Stimulated activated CD4-positive, alpha-beta T cell treated with anti-CD3 and anti-CD28 coated beads, Interleukin-1b, Interleukin-23, amount 100 ng/mL, for 24 hours (primary cell): ENCODE measurements at places on chromosomes 13 and 19.

DNA sequence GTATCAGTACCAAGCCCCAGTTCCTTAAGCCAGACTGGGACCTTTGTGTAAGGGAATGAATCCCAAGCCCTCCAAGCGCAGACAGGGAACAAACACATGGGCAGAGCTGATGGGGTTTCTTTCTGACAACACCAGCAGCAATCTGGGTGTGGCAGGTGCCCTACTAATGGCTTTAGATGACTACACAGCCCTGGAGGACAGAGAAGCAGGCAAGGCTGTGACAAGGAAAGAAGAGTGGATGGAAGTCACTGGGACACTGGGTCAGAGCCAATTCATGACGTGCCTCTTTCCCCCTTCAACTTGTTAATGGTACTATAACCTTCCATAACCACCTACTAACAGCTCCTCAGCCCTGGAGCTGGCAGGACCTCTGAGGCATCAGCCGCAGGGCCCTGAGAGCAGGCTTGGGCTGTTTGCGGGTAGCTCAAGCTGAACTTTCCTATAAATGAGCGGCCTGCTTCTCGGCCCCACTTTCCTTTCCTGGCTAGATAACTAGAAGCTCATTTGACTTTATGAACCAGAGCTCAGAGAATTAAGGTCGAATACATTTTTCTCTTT lies 38.9 kb downstream of the RASL11A start:
- no peak for DNase-seq

DNA sequence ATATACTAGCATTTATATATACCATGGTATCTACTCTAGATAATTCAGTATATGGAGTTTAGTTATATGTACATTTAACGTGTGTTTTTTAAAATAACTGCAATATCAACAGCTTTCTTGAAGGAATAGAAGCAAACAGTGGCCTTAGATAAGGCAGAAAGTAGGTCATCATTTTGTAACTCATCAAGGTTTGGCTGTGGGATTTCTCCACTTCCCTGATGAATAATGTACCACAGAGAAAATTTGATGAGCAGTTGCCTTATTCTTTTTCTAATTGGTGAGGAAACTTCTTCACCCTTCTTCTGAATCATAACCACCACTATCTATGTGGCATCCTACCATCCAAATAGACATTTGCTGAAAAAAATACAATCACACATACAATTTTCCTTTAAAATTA lies 590.2 kb upstream of the SPRY2 start:
- no peak for DNase-seq

- no peak for DNase-seq
Observed at GRCh38 chr19:38577826-38578225, 39.9 kb downstream of the MAP4K1 start.

DNA sequence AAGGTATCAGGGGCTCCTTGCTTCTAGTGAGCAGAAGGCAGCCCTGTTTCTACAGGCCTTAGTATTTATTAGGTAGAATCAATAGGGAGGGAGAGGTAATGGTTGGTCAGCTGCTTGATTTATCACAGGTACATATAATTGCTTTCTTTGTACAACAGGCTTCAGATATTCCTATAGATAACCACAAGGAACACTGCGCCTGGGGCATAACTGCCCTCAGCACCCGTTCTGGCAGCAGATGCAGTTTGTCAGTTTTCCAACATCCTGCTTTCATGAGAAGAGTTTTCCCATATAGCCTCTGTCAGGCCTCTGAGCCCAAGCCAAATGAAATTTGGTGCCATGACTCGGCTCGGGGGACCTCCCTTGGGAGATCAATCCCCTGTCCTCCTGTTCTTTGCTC lies 12.4 kb upstream of the ZNF486 start:
- DNase-seq: no peak

DNA sequence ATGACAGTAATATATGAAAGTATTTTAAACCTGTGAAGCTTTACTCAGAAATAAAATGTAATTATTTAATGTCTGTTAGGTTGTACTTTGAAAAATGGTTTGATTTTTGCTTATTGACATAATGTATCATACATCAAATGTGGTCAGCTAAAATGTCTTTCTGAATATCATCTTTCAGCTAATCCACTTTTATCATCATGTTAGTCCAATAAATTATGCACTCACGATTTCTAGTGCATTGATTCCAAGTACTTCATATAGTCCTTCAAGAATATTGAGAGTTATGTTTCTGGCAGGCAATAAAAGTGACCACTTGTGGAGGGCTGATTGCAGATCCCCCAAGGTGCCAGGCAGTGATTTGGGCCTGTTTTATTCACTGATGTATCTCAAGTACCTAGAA lies 1204.1 kb downstream of the OLFM4 start:
- DNase-seq: no peak

GRCh38 chr19:32287811-32288227 lies 57.6 kb upstream of the ZNF507 start:
- DNase-seq: no peak

GRCh38 chr13:50080911-50081678 lies 65.9 kb downstream of the KCNRG start:
- DNase-seq: peak; percentile 18

GRCh38 chr13:60407095-60407494 lies 10.1 kb downstream of the TDRD3 start:
- DNase-seq: no peak

GRCh38 chr19:46144756-46145155 lies 3.3 kb upstream of the IGFL2 start:
- no peak for DNase-seq

GRCh38 chr19:504616-505015 lies 2.7 kb upstream of the TPGS1 start:
- no peak for DNase-seq
